Caco-2 (cell line): ENCODE measurements at places on chromosomes 2 and 18. TPM values are rescaled to one million over a fixed set of nuclear protein-coding genes. Genes with fewer than 3 reads are reported as not detected.

The RSAD2 gene
- total RNA-seq: 0.18 TPM in 1 of 2 replicates, not detected in the other

The LYG1 gene
- total RNA-seq: 0.67 and 0.93 TPM in 2 replicates

The C1QL2 gene
- not detected in 2 replicates for total RNA-seq

- no peaks in the 10 kb centered on the region for H3K36me3 ChIP-seq
- no peak for DNase-seq
- H3K27ac ChIP-seq: no peak overlapping the region
Measured at GRCh38 chr2:30763151-30763660, 44.0 kb downstream of the CAPN13 start.

- no peak overlapping the region for H3K4me3 ChIP-seq
- H3K36me3 ChIP-seq: no peaks in the 10 kb centered on the region
- H3K27ac ChIP-seq: no peak overlapping the region
- 0 out of 2 replicates have a peak, but pooled peaks cover 5% of the 10 kb centered on the region for H3K4me1 ChIP-seq
Measured at GRCh38 chr2:86352137-86352726, 14.8 kb upstream of the REEP1 start.

- H3K4me1 ChIP-seq: no peaks in the 10 kb centered on the region
- no peaks in the 10 kb centered on the region for H3K27me3 ChIP-seq
- DNase-seq: no peak
- H3K27ac ChIP-seq: no peak within 1 kb of the TSS
- H3K4me3 ChIP-seq: no peak within 1 kb of the TSS
- H3K36me3 ChIP-seq: no peaks in the 10 kb centered on the region
Measured at GRCh38 chr2:21123473-21124393, at the start of gene TDRD15. Gene TDRD15 (plus strand): TSS chr2:21123968. CDS start chr2:21137468, 13,500 bp downstream.

DNA sequence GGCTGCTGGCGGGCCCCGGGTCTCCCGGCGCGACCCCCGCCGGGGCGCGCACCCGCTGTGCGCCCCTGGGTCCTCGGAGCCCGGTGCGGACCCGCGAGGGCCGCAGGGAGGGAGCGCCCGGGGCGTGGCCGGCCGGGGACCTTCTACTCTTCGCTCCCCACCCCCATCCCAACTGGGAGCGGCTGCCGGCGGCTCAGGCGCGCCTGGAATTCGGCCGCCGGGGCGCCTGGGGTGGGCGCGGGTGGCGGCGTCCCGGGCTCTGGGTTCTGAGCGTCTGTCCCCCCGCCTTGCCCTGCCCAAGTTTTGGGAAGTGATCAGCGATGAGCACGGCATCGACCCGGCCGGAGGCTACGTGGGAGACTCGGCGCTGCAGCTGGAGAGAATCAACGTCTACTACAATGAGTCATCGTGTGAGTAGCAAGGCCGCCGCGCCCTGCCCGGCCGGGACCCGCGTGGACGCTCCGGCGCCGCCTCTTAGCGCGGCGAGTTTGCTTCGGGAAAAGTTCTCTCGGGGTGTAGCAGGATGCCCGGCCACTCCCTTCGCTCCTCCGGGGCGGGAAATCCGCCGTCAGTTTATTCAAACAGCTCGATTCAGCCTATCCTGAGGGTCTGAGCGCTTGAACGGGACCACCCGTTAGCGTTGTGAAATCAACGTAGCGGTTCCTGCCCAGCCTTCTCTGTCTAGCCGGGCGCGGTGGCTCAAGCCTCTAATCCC, 502 bp downstream of the TUBB6 start:
- H3K4me3 ChIP-seq: peak overlapping the region; percentile 48
- peak; percentile 72 for DNase-seq
- H3K4me1 ChIP-seq: peaks cover 20% of the 10 kb centered on the region

- no peak overlapping the region for H3K4me3 ChIP-seq
- no peak overlapping the region for H3K27ac ChIP-seq
- no peaks in the 10 kb centered on the region for H3K27me3 ChIP-seq
- no peaks in the 10 kb centered on the region for H3K36me3 ChIP-seq
- no peaks in the 10 kb centered on the region for H3K4me1 ChIP-seq
Measured at GRCh38 chr2:62939735-62940491, 110.7 kb upstream of the OTX1 start.

DNA sequence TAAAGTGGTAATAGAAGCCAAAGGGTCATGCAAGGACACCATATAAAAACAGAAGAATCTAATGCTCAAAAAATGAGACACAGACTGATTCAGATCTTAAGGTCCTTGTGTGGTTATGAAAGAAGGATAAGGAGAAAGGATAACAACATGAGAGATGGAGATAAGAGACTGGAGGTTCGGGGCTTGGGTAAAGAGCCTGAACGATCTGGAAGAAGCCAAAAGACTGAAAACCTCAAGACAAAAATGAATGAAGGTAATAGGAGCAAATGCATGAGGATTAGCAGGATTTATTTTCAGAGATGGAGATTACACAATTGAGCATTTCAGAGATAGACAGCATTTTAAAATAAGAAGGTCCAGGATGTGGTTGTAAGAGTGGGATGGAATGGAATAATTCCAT, 26.1 kb downstream of the STK17B start:
- no peaks in the 10 kb centered on the region for H3K4me1 ChIP-seq
- H3K36me3 ChIP-seq: no peaks in the 10 kb centered on the region; the same call in 1 of the 2 replicates
- no peak for DNase-seq

DNA sequence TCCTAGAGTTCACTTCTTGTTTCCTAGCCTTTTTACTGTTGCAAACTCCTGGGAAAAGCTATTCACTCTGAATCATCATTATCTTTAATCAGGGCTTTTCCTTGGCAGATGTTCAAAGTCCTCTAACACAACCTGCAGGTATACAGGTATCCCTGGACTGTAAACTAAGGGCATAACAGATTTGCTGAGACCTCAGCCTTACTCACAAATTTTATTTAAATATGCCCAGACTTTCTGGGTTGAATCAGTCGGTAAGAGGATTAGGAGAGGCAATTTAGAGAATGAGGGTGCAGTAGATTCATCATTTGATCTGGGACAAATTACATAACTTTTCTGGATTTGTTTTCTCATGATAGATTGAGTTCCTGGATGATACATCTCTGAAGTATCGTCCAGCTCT, 217.8 kb upstream of the STON1 start:
- no peak overlapping the region for H3K4me3 ChIP-seq
- H3K27ac ChIP-seq: no peak overlapping the region
- H3K27me3 ChIP-seq: no peaks in the 10 kb centered on the region
- no peak for DNase-seq
- H3K36me3 ChIP-seq: no peaks in the 10 kb centered on the region; the same call in 1 of the 2 replicates

DNA sequence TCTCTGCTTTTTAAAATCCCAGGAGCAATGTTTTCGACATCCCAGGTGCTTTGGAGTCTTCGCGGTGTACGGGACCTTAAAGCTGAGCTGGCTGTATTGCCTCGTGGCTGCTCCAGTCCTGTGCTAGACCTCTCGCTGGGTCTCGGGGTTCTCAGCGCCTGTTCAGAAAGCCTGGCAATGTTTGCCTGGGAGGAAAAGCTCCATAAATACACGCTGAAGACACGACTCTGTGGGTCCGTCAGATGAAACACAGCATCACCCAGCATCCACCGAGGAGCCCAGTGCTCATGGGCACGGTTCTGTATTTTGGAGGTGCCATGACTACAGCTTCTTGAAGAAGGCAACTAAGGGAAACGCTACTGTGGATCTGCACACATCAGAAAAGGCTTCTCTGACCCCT, 21.6 kb downstream of the MBP start:
- no peaks in the 10 kb centered on the region for H3K36me3 ChIP-seq
- DNase-seq: no peak
- H3K27me3 ChIP-seq: no peaks in the 10 kb centered on the region
- H3K27ac ChIP-seq: no peak overlapping the region

GRCh38 chr2:42636934-42637333, 68.5 kb downstream of the MTA3 start:
- DNase-seq: no peak
- H3K27me3 ChIP-seq: no peaks in the 10 kb centered on the region
- no peaks in the 10 kb centered on the region for H3K36me3 ChIP-seq
- no peak overlapping the region for H3K27ac ChIP-seq
- no peaks in the 10 kb centered on the region for H3K4me1 ChIP-seq
